Stimulated activated CD8-positive, alpha-beta memory T cell treated with anti-CD3 and anti-CD28 coated beads, Interleukin-4, amount 100 ng/mL, for 4 hours (primary cell): ENCODE measurements at places on chromosomes 2 and 18.

DNA sequence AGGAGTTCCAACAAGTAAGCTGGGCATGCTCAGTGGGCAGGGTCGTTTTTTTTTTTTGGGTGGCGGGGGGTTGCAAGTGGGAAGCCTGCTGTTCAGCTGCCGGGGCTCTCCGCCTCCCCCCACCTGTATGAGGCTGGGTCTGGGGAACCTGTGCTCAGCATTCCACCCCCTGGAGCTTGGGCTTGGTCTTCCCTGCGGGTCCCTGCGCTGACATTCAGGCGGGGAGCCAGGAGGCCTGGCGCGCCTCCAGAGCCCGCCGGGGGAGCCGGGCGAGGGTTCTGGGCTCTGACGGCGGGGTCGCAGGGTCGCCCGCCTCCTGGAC lies 822 bp upstream of the GPD2 start:
- no peak for DNase-seq

- DNase-seq = no peak
Observed at GRCh38 chr18:57353137-57353939, 981 bp downstream of the ST8SIA3 start.

DNA sequence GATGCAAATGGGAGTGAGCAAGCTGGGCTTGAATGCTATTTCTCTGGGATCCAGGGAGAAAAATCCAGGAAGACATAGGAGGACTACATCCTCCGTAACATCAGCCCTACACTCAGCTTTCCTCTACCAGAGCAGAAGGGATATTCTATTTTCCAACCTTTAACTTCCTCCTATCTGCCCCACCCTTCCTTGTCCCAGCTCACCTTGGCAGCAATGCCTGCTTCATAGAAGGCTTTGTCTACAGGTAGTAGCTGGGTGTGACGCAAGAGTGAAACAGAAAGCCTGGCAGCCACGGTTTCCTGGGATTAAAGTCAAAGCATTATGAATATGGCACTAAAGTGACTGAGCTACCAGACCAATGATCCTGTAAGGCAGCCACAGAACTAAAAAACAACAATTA lies 3.9 kb downstream of the KRTCAP3 start:
- no peak for DNase-seq

DNA sequence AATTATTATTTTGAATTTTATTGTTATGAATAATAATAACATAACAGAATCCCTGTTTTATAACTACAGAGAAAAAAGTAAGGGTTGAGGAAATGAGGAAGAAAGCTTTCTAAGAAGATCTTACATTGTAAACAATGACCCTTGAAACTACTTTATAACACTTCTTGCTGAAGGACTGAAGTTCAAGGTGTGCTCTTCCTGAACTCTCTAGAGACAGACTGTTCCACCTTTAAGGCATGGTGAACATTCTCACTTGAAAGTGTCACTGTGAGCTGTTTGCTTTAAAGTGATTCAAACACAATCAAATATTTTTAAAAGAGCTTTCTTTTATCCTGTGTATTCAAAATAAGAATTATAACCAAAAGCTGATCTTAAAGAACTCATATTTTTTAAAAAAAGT lies 131.5 kb downstream of the DNAH7 start:
- no peak for DNase-seq

GRCh38 chr2:147538088-147538487 lies 306.7 kb upstream of the ACVR2A start:
- no peak for DNase-seq

- no peak for DNase-seq
Observed at GRCh38 chr2:100814453-100814852, 5.5 kb upstream of the NPAS2 start.

- DNase-seq = no peak
Observed at GRCh38 chr2:143192716-143193115, 63.5 kb downstream of the ARHGAP15 start.

DNA sequence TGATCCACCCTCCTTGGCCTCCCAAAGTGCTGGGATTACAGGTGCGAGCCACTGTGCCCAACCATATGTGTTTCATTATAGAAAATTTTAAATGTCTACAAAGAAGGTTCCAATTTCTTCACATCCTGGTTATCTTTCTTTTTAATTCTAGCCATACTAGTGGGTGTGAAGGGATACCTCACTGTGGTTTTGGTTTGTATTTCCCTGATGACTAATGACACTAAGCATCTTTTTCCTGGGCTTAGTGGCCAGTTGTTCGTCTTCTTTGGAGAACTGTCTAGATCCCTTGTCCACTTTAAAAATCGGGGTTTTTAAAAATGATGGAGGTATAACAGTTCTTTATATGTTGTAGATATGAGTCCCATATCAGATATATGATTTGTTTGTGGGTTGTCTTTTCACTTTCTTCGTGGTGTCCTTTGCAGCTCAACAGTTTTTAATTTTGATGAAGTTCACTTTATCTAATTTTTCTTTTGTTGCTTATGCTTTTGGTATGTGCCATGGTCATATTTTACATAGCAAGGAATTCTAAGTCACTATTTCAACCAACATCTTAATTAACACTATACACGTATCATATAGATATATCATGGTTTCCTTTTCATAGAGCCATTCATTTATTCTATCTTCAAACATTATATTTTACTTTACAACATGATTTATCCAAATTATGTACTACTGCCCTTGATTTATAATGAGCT lies 135.0 kb upstream of the RIOK3 start:
- DNase-seq = no peak

DNA sequence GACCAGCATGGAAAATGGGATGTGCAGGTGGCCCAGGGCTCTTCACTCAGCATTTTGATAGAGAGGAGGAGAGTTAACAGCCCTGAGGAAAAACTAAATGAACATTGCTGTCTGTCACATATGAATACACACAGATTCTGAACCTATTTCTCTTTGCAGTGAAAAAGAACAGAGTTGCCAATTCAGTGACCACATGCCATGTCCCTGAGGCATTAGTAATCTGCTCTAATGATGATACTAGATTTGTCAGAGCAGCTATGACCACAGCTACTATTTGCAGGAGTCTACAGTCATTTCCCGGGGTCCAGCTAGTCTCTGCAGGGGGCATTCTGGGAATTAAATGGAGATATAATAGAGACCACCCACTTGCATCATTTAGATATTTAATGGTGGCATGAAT lies 267.6 kb downstream of the TMX3 start:
- no peak for DNase-seq

DNA sequence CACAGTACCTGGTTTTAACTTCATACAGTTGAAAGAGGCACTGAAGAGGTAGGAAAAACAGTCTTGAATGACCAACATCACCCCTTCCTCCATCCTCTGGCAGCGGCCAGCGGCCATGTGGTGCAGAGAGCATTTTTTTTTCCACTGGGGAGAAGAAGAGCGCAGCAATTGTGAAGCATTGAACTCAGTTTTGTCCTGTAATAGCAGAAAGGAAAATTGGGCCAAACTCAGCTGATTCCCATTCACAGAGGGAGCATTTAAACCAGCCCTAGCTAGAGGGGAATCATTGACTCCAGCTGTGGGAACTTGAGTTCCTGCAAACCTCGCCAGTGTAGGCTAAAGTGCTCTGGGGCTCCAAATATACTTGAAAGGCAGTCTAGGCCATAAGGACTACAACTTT lies 316.6 kb upstream of the CHST9 start:
- DNase-seq = no peak

DNA sequence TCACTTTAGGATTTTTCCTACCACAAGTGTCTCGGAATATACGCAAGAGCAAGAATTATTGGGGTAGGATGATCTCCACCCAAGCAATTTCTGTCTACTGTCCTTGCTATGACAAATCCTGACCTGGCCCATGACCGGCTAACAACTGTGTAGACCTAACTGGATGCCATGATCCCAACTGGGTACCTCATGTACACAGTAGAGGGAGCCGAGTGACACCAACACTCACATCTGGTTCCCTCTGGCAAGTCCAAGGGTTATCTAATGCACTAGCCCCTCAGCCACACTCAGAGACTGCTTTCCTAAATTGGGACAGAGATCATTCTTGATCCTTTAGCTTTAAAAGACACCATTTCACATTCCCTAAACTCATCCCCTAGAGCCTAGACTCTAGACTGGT lies 60.7 kb upstream of the ZNF532 start:
- no peak for DNase-seq

DNA sequence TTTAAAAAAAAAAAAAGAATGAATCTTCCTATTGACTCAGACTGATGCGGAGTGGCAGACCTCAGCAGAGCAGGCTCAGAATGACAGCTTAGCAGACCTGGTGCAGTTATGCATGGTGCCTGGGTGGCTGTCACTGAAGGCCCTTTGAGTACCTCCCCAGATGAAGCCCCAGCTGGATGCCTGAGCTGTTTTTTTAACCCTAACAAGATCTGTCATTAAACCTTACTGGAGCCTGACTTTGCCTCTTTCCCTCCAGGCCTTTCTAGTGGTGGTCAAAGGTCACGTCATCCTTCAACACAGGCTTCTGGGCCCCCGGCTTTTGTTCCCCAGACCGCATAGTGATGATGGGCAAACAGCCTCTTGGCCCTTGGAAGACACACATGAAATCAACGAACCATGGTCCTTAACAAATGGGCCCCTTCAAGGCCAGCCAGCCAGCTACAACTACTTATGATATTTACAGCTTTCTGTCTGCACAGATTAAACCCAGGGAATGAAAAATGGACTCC lies 138.3 kb upstream of the CYP1B1 start:
- no peak for DNase-seq

DNA sequence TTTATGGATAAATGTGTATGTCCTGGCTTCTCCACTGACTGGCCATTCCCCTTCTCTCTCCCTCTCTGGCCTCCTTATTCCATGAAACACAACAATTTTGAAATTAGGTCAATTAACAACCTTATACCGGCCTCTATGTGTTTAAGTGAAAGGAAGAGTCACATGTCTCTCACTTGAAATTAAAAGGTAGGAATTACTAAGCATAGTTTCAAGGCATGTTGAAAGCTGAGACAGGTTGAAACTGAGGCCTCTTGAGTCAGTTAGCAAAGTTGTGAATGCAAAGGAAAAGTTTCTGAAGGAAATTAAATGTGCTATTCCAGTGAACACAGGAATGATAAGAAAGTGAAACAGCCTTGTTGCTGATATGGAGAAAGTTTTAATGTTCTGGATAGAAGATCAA lies 69.7 kb downstream of the ADAM23 start:
- no peak for DNase-seq

DNA sequence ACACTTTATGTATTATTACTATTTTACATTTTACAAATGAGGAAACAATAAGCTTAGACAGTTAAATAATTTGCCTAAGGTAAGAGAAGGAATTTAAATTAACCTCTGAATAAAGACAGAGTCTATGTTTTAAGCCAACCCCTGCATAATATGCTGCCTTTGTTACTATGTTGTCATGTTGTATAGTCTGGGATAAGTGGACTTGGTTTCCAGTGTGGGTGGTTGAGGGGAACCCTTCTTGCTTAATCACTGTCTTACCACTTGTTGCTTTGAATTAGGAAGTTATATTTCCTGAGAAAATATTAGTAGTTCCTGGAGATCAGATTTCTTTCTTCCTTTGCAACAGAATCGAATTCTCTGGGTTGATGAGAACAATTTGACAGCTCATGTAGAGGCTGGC lies 52.6 kb downstream of the AGPS start:
- no peak for DNase-seq

- no peak for DNase-seq
Observed at GRCh38 chr18:62878305-62878704, 163.0 kb downstream of the PHLPP1 start.

- DNase-seq = no peak
Observed at GRCh38 chr2:86026744-86027065, 79.0 kb downstream of the POLR1A start.

DNA sequence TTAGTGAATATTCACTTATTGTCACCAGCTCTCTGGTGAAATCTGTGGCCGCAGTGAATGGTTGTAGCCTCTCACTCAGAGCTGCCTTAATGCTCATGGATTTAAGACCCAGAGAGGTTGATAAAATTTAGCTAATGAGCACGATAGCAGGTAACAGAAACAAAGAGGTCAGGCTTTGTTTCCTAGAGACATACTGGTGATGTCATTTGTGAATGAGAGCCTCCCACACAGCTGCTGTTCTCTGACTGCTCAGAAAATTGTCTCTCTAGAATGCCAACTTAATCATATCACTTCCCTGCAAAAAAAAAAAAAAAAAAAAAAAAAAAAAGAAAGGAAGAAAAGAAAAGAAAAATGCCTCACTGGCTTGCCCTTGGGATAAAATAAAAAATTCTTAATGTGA lies 411.7 kb upstream of the MYT1L start:
- no peak for DNase-seq

- DNase-seq = no peak
Observed at GRCh38 chr2:187134306-187134705, 285.3 kb upstream of the ZSWIM2 start.

DNA sequence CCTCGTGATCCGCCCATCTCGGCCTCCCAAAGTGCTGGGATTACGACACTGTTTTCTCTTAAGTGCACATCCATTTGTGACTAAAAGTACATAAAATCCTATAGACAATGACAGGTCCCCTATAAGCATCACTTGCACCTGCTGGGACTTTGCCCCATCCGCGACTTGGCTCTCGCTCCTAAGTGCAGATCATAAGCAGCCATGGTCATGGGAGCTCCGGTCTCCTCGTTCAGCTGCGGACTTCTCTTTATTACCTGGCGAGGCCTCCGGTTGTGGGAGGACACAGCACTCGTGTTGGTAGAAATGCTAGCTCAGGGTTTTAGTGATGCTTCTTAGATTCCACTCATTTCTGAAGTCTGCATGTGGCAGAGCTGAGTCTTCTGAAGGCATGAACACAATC lies 92.7 kb upstream of the ST6GAL2 start:
- no peak for DNase-seq

DNA sequence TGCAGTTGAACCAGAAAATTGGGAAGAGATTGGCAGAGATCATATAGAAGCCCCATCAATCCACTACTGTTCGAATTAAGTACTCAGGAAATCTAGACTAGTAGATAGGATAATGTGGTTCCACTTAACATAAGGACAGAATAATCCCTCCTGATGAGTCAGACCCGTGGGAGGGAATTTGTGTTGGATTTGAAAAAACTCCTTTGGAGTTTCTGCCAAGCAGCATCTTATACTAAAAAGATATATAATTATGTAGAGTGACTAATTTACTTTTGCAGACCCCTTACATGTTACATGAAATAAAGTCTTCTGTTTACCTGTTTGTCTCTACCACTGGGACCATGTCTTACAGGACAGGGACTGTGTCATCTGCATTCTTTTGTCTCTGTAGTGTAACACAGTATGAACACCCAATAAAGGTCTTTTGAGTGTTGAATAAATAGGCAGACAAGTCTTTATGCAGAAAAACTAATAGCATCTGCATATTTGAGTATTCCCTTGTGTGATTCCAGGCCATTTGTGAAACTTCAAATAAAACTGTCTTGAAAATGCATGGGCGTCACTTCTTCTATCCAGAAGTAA lies 122.6 kb upstream of the DNAJC10 start:
- DNase-seq = no peak

DNA sequence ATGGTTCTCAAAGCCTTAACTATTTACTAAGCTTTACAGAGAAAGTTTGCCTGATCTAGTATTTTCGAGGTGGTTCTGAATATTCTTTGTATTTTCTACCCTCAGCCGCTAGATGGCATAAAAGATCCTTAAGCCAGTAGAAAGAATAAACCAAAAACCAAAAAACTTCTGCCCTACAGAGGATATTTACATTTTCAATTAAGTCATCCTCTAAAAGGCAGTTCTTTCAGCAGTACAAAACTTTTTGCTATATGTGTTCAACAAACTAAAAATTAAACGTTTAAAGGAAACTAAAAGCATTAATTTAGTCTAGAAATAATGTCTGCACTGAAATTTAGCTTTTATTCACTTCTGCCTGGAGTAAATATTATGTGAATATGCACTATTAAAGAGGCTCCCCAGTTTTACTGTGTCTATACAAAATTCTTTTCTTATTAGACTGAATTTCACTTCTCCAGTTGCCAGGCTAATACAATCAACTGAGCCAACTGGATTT lies 297.5 kb downstream of the PIEZO2 start:
- no peak for DNase-seq

GRCh38 chr2:50284188-50284587 lies 747.7 kb downstream of the NRXN1 start:
- DNase-seq = no peak
